Activated CD4-positive, alpha-beta T cell treated with anti-CD3 and anti-CD28 coated beads for 24 hours (primary cell): ENCODE measurements at places on chromosomes 12 and 14.

- DNase-seq: no peak
Measured at GRCh38 chr14:28613532-28613931, 153.1 kb upstream of the FOXG1 start.

DNA sequence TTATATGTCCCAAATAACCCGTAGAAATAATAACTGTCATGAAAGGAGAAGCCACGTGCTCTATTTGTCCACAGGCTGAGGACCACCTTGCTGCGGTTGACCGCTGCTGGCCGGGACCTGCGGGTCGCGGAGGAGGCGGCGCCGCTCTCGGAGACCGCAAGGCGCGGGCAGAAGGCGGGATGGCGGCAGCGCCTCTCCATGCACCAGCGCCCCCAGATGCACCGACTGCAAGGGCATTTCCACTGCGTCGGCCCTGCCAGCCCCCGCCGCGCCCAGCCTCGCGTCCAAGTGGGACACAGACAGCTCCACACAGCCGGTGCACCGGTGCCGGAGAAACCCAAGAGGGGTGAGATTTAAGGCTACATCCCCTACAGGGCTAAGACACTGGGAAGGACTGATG is 21.0 kb downstream of the RPGRIP1 start:
- DNase-seq: peak; percentile 7

DNA sequence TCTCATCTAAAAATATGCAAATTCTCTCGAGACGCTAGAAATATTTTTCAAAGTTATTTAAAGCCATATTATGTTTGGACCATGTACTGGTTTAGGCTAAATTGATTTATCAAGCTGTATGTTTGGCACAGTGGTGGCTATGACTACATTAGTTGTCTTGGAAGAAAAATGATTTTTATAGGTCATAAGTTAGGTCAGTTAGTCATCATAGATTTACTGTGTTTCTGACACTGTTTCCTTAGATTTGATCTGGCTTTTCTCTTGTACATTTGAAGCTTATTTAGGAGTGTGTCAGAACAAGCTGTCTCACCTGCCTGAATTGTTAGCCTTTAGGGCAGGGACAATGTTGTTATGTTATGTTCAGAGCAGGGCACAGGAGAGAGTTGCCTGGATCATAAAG is 161.1 kb upstream of the FBXO33 start:
- DNase-seq: no peak

DNA sequence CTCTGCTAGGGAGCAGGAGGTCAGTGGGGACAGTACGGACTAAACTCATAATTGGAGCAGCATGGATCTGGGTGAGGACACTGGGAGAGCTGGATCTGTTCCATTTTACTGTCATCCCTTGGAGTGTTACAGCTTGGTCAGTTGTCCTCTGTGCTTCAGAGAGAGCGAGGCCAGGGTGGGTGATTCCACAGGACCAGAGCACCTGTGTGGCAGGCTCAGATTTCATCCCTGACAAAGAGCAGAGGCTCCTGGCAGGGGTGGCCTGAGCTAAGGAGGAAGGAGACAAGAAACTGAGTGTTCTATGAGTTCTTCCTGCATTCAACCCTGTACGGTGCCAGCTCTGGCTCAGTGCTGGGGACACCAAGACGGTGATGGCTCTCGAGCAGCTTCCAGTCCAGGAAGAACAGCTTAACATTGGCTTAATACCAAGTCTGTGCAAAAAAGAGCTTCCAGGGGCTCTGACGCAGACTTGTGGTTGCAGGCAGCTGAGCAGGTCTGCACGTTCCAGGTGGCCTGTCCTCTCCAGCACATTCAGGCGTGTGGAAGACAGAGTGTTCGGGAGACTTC is 8.4 kb upstream of the PGF start:
- DNase-seq: no peak

DNA sequence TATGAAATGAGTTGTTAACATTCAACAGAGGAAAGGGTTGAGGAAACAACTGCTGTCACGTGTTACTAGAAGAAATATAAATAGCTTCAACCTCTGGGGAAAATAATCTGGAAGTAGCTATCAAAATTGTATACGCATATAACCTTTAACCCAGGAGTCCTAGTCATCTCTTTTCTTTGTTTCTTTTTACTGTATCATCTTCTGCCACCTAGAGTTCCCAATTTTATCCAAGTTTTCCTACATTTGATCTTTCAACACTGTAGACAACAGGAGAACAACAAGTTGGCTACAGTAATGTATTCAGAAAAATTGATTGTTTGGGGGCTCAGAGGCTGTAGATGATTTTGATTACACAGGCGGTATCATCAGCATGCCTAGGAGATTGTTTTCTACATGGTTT is 453.7 kb downstream of the FSCB start:
- DNase-seq: no peak

DNA sequence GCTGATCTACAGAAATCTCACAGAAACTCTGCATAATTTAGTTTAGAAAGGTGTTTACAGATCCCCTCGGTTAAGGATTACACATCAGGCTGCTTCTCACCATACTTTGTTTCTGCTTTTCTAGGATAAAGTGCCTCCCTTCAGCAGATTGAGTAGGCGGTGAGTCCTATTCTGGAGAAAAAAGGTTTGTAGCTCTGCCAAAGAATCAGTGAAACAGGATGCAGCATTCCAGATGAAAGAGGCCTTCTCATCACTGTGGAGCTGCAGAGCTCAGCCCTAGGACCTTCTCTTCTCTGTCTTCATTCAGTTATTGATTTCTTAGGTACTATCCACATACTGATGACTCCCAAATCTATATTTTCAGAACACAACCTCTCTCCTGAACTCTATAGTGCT is 155.5 kb upstream of the KRR1 start:
- no peak for DNase-seq

- no peak for DNase-seq
Measured at GRCh38 chr14:95659990-95660385, 26.2 kb upstream of the TCL1B start.

GRCh38 chr12:40378691-40379090 is 153.9 kb downstream of the LRRK2 start:
- no peak for DNase-seq

GRCh38 chr12:92654929-92655328 is 47.9 kb upstream of the PLEKHG7 start:
- DNase-seq: no peak

- DNase-seq: no peak
Measured at GRCh38 chr14:101022121-101022520, 118.6 kb upstream of the RTL1 start.

DNA sequence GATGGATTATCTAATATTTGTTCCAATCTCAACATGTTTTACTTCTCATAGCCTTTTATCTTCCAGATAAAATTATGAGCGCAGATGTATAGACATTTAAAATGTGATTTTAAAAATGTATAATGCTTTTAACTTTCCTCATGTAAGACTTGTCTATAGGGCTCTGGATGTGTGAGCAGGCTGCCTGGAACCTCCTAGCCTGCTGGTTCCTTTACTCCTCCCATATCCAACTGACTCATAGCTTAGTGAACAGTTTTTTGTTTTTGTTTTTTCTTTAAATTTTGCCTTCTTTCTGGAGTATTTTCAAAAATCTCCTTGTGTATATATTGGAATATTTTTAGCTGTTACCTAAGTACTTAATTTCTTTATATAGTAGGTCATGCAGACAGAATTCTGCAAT is 115.4 kb downstream of the PDE3A start:
- no peak for DNase-seq

DNA sequence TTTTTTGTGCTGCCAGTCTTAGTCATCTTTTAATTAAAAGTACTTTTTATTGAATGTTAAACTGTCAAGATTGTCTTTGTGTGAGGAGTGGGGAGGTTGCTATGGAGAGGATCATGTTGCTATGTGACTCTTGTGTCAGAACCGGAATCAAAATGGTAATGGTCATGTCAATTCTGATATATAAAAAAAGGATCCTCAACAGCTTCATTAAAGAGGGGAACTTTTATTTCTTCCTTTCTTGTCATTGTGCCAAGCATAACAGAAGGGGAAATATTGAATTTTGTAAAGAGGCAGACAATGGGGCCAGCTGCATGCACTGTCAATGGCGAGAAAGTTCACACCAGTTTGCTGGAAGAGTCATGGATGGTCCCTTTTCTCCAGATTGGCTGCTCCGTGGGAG is 564.8 kb downstream of the VRK1 start:
- DNase-seq: no peak

- no peak for DNase-seq
Measured at GRCh38 chr12:132766380-132767085, 4.9 kb upstream of the ANKLE2 start.

GRCh38 chr12:118053071-118053985 is 7.7 kb downstream of the WSB2 start:
- no peak for DNase-seq

DNA sequence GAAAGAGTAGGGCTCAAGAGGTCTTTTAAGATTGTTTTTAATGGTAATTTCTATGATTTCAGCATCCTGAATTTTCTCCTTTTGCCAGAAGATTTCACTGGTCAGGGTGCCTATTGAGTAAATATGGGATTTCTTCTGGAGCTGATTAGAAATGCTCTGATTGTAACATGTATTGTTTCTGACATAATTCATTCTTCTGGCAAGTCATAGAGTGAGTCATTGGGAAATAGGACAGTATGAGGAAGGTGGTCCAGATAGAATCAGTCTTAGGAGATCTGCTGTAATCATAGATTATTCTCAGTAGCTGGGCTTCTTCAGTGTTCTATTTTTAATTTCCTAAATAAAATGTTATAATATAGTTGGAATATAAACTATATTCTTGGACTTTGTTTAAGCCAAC is 182.0 kb upstream of the NAV3 start:
- DNase-seq: no peak

- DNase-seq: no peak
Measured at GRCh38 chr12:53074999-53075370, 4.2 kb downstream of the SPRYD3 start.

DNA sequence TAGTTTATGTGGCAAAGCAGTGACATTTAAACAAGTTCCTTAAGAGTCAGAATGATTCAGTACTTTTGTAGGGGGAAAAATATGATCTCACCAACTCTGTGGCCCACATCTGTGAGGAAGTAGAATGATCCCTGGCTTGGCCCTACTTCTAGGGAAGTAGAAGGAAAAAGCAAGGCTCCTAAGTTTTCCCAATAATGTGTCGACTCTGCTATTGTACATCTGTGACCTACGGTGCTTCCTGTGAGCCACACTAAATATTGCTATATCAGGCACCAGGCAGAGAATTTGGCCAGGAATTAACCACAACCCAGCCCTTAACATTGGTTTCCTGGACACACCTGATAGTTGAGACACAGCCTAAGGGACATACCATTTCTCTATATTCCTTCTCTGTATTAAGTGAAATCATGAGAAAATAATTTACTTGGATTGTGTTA is 9.3 kb upstream of the NID2 start:
- no peak for DNase-seq

GRCh38 chr12:131351319-131352028 is 359.4 kb upstream of the SFSWAP start:
- DNase-seq: no peak

DNA sequence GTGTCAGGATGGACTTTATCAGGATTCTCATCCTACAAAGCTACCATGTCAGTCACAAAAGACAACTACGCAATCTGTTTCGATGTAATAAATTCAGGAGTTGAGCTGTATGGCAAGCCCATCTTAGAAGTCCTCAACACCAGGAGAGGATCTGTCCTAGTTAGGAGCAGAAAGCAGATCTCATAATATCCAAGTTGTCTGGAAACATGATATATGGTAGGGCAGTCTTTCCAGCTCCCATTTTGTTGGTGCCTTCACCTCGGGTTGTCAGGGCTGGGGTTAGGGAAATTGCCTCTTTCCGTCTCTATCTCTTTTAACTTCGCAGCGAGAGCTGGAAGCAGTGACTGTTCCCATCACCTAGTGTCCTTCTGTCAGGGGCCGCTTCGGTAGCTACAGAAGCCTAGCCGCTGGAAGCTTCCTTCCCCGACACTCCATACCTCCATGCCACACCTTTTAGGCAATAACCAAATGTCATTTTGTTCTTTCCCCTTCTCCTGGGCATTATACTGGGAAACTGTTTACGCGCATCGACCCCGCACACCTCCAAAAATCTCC is 1.4 kb downstream of the NIN start:
- DNase-seq: no peak

GRCh38 chr12:106581543-106582248 is 1.1 kb upstream of the RFX4 start:
- DNase-seq: no peak

DNA sequence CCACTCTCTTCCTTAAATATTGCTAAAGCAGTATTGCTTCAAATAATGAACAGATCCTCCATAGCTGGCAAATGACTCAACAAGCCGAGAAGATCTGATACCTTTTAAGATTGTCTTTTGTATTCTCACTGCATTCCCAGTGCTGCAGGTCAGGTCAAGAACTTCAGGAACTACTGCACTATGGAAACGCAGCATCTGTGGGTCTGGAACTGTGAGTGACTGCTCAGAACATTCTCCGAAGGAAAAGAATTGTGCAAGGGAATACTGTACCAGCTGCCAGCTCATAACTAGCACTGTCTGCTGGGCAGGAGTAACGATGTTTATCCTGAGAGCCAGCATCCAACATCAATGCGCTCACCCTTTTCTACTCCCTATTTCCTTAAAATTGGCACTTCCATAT is 348.0 kb upstream of the SOX5 start:
- no peak for DNase-seq

GRCh38 chr14:85263916-85264675 is 265.8 kb upstream of the FLRT2 start:
- no peak for DNase-seq
